NCI-H524 (cell line): ENCODE measurements at places on chromosomes 12 and 14.

DNA sequence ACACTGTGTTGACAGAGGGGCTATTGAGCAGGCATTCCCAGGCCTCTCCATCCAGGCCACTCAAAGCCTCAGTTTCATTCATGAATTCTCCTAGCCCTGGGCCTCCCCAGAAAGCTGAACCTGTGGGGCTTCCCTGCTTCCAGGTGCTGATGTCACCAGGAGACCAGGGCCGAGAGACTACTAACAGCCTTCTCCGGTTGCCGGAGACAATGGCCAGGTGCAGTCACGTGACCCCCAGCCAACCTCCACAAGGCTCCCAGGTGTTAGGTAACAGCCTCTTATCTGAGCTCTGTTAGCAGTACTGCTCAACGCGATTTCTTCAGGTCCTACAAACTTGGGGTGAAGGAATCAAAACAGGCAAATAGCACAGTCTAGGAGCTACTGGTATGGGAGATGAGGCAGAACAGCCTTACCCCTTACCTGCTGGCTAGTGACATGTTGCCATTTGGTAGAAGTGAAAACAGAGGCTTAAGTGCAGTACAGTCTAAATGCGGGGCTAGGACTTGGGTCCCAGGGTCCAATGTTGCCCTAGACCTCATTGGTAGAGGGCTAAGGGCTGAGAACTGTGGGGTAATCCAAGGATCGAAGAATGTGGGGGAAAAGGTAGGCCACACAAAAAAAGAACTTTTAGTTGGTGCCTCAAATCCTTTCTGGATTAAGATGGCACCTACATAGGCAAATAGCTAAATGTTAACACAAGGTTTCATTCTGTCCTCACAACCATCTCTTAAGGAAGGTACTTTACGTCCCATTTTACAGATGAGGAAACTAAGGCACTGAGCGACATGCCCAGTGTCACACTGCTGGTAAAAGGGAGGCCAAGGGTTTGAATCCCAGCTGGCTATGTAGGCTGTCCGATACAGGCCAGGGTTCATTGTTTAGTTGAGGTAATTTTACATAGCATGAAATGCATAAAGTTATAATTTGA is 3.8 kb downstream of the CCDC88C start:
- no peak for DNase-seq

DNA sequence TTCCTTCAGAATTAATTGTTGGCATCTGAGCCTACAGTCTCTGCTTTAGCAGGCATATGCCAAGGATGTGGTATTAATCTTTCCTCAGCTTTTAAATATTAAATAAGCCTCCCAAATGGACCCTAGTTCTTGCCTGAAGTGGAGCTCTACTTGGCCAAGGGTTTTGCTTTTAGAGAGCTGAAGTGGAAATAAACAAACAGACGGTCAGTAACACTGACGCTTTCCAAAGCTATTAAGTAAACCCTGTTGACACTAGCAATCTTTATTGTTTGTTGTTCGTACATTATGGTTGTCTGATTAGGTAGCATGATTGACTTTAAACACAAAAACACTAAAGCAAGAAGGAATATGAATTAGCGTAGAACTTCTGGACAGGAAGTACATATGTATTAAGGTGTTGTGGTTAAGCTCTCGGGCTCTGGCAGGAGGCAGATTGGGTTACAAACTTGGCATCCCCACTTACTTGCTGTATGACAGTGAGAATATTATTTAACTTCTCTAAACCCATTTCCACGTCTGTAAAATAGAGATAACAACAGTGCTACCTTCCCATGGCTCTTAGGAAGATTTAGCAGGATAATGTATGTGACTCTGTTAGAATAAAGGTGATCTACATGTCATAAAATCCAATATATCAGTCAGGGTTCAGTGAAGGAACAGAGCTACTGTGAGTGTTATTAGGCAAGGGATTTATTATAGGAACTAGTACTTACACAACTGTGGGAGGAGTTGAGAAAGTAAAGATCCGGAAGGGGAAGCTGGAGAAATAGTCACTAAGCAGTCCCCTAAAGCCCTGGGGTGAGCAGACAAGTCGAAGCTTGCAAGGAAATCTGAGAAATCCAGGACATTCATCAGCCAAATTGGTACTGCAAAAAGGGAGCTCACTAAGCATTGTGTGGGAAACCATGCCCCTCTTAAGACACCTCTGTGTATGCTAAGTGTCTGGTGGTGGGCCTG is 92.2 kb upstream of the ATF7IP start:
- no peak for DNase-seq

DNA sequence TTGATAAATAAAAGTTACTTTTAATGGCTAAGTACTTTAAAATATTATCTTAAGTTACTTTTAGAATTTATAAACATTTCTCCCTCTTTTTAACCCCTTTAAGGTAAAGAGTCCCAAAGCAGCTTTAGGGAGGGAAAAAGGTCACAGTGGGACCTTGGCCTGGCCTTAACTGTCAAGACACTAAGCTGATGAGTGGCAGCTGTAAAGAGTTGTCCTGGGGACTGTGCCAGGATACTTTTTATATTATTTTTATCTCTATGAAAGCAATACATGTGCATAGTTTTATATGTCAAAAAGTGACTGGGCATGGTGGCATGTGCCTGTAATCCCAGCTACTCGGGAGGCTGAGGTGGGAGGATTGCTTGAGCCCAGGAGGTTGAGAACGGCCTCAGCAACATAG is 94.2 kb upstream of the RESF1 start:
- DNase-seq, result no peak

DNA sequence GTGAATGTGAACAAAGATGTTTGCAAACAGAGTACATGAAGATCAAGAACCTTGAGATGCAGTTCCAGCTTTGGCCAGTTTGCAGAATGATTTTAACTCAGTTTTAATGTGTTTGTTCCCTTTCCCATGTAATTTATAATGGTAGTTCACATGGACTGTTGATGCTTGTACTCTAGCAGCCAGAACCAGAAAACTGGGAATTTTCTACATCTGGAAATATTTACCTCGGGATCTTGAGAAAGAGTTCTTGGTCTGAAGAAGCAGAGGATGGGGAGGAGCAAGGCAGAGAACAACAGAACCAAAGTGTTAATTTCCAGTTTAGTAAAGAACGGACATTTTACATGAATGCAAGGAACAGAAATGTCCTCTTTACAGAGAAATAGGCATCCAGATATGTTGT is 37.0 kb upstream of the PMCH start:
- DNase-seq, result no peak

- no peak for DNase-seq
Observed at GRCh38 chr12:18899678-18900317, 161.9 kb downstream of the CAPZA3 start.

GRCh38 chr12:52042706-52043385 is 8.4 kb upstream of the NR4A1 start:
- no peak for DNase-seq

DNA sequence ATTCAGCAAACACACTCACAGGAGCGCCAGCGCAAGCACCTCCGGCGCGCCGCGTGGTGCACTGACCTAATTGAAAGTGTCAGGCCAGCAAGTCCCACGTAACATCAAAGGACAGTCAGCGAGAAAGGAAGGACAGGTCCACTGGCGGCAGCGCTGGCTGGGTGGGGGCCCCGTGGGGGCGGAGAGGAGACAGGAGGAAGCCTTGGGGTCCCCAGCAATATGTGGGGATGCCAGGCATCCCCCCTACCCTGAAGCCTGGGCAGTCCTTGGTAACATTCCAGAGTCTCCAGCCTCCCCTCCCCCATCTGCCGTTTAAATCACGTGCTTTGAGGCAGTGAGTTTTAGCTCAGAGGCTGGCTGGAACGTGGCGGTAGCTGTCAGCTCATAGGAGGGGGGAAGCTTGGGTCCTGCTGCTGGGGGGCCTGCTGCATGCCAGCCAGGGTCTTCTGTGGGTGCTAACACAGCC is 159.2 kb downstream of the CALM1 start:
- DNase-seq, result no peak

GRCh38 chr12:94150240-94151121 is 2.1 kb downstream of the PLXNC1 start:
- peak; percentile 61 for DNase-seq

- peak; percentile 20 for DNase-seq
Observed at GRCh38 chr14:65791191-65791981, 378.9 kb downstream of the FUT8 start.

- no peak for DNase-seq
Observed at GRCh38 chr14:58460772-58461171, 33.3 kb downstream of the KIAA0586 start.

- no peak for DNase-seq
Observed at GRCh38 chr12:90995010-90995409, 9.8 kb downstream of the EPYC start.

DNA sequence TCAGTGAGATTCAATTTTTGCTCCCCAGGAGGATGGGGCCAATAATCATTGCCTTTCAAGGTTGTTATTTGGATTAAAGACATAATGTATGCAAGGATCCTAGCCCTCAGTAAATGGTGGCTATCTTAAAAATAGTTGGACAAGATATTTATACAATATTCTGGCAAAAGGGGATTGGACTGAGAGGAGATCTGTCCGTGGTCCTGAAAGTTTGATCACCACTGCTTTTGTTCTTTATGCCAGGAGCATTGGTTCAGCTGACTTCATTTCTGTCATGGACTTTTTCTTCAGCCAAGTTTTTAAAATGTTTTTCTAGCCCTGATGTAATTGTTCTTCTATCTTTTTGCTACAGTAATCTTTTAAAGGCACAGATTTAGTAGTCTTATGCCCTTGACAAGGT is 70.2 kb upstream of the TCL1A start:
- DNase-seq, result no peak

DNA sequence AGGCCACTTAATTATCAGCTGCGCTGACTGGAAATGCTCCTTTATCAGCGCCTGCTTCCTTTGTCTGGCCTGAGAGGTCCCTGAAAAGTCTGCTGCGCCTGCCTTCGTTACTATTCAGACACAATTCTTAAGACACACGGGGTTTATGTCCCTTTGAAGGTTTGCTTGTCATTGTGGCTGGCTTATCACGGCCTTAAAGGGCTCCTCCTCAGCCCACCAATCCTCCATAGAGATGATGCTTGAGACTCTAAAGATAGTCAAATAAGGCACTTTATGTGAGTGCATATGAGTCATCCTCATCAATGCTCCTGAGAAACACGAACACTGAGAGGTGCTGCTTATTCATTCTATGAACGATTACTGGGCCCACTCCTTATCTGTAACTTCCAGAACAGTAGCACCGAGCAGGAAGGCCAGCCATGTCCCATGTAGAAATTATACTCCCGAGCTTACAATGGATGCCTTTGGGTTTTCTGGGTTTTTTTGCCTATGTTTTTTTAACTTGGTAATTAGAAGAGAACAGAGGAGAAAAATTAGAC is 1268.2 kb upstream of the TMEM132C start:
- DNase-seq, result no peak

DNA sequence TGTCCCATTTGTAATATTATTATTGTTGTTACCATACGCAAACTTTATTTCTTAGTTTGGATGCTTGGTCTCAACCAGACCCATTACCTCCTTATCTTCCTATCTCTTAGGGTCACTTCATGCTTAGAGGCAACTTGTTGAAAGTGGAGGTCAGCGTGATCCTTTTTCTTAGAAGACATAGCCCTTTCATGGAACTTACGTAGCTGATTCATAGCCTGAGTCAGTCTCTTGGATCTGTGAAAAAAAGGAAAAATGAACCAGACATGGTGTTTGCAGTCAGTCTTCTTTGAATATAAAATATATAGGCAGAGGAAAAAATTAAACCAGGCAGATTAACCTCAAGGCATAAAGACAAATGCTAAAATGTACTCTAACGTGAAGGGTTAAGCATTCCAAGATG is 613.7 kb downstream of the DIO2 start:
- no peak for DNase-seq
